ENCODE measurements at places on chromosomes 5 and 9.

DNA sequence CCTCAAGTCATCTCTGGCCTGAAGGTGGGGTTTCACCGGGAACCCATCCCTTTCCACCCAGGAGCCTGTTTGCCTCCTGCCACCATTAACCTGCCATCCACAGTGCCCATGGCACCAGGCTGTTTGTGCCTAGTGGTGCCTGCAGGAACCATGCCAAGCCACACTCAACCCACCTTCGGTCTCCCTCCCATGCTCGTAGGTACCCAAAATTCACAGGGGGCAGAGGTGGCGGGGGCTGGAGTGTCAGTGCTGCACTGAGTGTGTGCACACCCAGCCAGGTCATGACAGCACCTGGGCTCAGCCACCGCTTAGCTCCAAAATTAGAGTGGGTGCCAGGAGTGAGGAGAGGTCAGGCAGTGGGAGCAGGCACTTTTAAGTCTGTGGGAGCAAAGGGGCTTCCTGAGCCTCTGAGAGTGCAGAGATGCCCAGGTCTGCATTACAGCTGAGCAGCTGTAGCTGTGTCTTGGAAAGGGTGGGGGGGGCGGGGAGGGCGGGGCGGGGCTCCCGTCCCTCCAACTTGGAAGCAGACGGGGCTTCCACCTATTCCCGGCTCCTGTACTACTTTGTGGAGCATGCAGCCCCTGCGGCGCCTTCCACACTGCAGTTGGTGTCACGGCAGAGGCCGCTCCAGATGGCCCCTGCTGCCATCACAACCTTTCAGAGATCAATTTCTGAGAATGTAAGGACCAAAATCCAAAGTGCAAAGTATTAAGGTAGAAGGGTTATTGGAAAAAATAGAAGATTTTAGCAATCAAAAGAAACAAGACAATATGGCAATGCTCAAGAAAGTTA, 2396.8 kb upstream of the C9orf72 start:
- no peak for DNase-seq

- no peak for DNase-seq
Measured at GRCh38 chr5:173757403-173758209, 130.5 kb upstream of the CPEB4 start.

DNA sequence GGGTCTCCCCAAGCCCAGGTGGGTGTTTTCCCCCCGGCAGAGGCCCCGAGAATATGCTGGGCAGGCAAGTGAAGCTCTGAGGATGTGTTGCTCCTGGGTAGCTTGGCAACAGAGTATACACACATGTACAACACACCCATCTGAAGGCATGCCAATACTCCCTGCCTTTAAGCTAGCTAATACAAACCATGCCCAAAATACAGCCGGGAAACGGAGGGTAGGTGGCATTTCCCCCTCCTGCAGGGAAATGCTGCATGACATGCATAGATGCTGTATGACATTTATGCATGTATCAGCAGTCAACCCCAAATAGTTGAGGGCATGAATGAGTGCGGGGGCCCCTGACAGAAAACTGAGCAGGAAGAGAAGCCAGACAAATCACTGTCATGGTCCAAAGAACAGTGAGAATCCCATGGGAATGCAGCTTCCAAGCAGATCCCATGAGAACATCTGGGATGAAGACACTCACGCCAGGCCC, 614.1 kb downstream of the EBF1 start:
- peak; percentile 84 for DNase-seq

DNA sequence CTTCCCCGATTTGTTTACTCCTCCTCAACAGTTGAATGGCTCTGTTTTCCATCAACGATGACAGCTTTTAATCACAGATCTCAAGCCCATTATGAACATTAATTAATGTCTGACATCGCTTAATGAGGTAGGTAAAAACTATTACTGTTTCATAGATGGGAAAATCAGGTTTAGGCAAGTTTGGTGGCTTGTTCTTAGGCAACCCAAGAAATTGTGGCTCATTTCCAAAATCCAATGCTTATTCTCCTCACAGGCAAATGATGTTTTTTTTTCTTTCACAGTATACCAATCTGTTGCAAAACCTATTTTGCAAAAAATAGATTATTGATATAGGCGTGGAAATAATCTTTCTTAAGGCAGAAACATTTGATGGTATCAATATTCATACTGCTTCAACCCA, 70.8 kb upstream of the CHD1 start:
- DNase-seq, result no peak

- DNase-seq, result peak; percentile 69
Measured at GRCh38 chr9:129198319-129199043, 20.4 kb upstream of the IER5L start.

- DNase-seq, result no peak
Measured at GRCh38 chr5:65126542-65127069, 355.1 kb downstream of the ADAMTS6 start.

GRCh38 chr9:79428422-79428821, 143.3 kb upstream of the TLE4 start:
- DNase-seq, result no peak

- DNase-seq, result no peak
Measured at GRCh38 chr9:96721731-96722429, 56.0 kb downstream of the ZNF510 start.

DNA sequence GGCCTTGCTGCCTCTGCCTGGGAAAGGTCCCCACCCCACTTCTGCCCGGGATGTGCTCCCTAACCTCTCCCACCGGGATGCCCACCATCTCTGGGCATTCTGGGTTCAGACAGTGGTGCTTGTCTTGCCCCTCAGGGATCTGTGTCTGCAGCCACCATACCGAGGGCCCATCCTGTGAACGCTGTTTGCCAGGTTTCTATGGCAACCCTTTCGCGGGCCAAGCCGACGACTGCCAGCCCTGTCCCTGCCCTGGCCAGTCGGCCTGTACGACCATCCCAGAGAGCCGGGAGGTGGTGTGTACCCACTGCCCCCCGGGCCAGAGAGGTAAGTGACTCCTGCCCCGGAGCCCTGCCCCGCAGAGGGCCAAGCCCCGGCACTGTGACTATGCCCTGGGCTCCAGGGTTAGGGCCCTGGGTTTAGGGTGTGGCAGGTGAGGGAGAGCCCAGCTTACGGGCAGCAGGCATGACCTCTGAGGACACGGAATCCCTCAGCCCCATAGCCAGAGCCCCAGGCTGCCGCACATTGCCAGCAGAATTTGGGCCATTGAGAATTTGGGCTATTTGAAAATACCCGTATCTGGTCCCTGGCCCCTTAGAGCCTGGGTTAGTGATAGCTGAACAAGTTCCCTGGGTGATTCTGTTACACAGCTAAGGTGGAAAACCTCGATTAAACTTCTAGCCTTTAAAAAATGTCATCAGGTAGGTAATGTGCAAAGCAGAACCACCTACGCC, 35.3 kb upstream of the AIF1L start:
- DNase-seq, result no peak

GRCh38 chr9:110768886-110769285, 100.3 kb downstream of the MUSK start:
- no peak for DNase-seq

- no peak for DNase-seq
Measured at GRCh38 chr9:21465138-21465537, 17.0 kb downstream of the IFNE start.

GRCh38 chr5:176626876-176627236, 3.5 kb downstream of the SNCB start:
- no peak for DNase-seq

GRCh38 chr5:34005211-34005610, 2.6 kb downstream of the AMACR start:
- no peak for DNase-seq

- no peak for DNase-seq
Measured at GRCh38 chr5:164573397-164573796, 1068.0 kb downstream of the MAT2B start.

DNA sequence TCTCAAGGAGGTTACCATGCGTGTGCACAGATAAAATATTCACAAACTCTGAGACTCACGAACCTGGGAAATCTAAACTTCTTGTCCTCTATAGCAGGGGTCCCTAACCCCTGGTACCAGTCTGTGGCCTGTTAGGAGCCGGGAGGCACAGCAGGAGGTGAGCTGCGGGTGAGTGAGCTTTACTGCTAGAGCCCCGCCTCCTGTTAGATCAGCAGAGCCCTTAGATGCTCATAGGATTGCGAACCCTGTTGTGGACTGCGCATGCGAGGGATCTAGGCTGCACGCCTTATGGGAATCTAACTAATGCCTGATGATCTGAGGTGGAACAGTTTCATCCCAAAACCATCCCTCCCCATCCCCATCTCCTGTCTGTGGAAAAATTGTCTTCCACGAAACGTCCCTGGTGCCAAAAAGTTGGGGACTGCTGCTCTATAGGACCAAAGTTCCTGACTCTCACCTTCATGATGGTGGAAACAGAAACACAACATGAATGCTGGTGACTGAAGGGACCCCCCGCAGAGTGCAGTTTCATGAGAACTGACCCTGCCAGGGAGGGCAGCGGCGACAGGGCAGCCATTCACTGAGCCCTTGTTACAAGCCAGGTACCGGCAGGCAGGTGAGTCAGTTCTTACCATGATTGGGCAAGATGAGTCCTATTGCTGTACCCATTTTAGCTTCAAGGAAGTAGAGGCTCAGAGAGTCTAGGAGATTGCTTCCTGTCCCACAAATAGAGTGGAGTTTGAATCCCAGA, 181.9 kb downstream of the RGS3 start:
- no peak for DNase-seq

DNA sequence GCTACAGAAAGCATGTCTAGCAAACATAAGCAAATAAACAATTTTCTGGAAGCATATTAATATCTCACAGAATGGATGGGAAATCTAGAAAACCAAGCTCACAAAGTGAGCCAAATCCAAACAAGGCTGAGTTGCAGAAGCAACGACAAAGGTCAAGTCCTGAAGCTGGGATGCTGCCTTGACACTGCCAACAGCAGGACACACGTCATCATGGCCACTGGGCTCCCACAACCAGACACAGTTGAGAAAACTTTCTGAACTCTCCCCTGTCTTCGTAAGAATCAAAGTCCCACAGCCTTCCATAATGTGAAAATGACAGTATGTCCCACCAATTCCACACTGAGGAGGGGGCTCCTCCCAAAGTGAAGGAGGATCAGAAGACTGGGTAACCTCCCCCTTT, 37.6 kb downstream of the EPB41L4A start:
- no peak for DNase-seq

- DNase-seq, result no peak
Measured at GRCh38 chr9:7861086-7861485, 61.5 kb upstream of the DMAC1 start.

DNA sequence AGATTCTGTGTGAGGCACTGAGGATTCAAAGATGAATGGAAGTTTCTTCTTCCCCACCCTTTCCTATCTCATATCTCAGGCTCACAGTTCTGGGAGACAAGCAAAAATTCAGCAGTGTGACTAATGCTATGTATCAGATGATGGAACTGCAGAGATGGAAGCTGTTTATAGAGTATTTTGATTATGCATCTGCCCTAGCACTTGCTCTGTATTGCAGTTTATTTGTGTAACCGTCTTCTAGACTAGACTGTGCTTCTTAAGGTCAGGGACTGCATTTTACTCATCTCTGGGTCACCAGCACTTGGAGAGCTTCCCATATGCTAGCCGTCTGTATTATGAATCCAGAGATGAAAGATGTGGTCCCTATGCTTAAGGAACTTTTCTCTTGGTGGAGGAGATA, 12.6 kb downstream of the CAVIN4 start:
- DNase-seq, result peak; percentile 48

DNA sequence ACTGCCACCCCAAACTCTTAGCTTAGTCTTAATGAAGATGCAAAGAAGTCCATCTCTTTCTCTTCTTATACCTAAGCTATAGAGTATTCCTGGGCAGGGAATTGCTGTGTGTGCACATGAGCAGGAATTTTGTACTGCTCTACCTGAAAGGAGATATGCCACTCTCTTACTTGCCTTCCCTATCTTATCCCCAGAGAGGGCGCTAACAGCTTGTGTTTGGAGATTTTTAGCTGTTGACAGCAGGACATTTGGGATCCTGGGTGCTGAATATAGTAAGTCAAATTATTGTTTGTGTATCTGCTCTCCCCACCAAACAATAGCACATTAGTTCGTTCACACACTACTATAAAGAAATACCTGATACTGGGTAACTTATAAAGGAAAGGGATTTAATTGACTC, 159.5 kb downstream of the GABRG2 start:
- DNase-seq, result no peak

- DNase-seq, result no peak
Measured at GRCh38 chr9:74589576-74589975, 92.4 kb downstream of the RORB start.

DNA sequence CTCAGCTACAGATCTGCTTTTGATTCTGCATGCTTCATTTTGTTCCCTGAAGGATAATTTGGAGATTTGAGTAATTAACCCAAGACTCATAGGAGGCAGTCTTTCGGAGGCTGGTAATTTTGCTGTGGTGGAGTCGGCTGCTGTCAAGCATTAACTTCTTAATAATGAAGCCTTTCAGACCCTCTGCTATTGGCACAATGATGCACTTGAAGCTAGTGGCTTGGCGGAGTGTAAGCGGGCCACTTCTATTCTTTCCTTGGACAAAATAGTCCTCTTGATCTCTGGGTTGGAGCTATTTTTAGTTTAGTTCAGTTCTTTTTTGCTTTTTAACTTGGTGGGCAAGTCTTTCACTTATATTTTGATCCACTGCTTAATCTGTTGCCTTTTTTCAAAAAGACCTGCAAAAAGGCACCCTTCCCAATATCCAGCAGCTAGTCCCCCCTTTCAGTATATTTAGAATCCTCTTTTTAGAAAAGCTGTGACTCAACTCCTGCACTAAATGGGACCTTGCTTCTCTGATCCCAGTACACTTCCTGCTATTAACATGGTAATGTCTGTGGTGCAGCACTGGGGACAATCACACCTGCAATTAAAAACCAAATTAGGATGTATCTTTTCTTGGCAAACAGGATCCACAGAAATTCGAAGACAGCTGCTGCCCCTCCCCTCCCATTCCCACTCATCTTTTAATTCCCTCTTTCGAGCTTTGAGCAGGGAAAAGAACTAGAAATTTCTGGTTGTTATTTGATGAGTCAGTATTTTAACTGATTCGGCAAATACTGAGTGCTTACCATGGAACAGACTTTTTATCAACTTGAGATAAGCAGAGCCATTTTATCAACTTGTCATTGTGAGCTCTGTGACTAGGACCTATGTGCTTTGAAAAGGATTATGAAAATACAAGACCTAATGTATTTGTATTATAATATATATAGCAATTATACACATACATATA, 169.4 kb upstream of the ANKRD55 start:
- no peak for DNase-seq
